Kidney epithelial cell (primary cell): ENCODE measurements at places on chromosomes 5 and 9.

- no peak for DNase-seq
These were observed 15.1 kb upstream of the CCL28 start for GRCh38 chr5:43427306-43427705.

DNA sequence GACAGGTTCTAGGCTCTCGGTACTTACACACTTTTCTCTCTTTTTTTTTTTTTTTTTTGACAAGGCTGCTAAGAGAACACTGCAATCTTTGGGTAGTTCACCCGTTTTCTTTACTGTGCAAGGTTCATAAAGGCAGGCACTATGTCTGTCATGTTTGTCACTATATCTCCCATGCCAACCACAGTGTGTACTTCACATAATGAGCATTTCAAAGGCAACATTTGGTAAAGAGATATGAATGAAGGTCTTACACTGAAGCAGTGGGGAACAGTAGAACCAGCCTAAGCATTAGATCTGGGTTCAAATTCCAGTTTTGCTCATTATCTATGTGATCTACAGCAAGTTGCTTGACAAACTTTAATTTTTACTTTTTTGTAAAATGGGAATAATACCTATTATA lies 1.5 kb upstream of the HMGCR start:
- DNase-seq = no peak

DNA sequence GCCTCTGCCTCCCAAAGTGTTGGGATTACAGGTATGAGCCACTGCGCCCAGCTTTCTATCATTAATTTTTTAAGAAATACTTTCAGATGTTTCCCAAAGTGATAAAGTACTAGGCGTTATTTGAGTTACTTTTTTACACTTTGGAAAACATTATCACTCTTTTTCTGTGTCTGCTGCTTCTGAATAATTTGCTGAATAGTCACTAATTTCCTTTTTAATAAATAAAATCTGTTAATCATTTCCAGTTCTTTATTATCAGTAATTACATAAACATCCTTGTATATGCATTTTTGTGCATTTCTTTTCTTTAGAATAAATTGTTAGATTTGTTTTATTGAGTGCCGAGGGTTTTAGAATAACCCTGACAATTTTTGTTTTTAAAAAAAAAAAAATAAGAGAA lies 48.6 kb downstream of the UHRF2 start:
- DNase-seq = no peak

DNA sequence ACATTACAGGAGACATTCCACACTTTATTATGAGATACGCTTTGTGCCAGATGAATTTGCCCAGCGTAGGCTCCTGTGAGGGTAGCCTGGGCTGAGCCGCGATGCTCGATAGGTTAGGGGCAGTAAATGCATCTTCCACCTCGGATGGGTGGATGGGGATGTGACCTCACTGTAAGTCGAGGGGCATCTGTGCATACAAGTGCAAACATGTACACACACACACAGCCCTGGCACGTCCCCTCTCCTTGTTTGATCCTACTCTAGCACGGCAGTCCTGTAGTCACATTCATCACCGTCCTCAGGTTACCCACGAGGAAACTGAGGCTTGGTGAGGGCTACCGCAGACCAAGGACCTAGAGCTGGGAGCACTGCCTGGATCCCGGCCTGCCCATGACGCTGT lies 166.8 kb downstream of the COL23A1 start:
- DNase-seq = no peak

- no peak for DNase-seq
These were observed 37.1 kb upstream of the RAPGEF6 start for GRCh38 chr5:131671994-131672655.

DNA sequence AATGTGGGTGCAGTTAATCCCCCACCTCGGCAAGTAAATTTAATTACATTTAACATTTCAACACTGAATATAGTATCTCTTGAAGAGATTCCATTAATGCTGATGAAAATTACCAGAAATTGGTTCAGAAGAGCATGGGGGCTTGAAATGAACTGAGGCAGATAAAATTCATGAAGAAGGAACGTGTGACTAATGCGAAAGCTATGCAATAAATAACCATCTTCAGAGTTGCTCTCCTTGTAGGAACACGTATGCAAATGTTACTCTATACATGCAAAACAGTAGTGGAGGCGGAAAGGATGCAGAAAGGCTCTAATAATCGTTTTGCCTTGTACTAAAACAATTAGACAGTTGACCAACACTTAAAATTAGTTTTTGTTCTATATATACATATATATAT lies 320.2 kb downstream of the CTNND2 start:
- DNase-seq = no peak

DNA sequence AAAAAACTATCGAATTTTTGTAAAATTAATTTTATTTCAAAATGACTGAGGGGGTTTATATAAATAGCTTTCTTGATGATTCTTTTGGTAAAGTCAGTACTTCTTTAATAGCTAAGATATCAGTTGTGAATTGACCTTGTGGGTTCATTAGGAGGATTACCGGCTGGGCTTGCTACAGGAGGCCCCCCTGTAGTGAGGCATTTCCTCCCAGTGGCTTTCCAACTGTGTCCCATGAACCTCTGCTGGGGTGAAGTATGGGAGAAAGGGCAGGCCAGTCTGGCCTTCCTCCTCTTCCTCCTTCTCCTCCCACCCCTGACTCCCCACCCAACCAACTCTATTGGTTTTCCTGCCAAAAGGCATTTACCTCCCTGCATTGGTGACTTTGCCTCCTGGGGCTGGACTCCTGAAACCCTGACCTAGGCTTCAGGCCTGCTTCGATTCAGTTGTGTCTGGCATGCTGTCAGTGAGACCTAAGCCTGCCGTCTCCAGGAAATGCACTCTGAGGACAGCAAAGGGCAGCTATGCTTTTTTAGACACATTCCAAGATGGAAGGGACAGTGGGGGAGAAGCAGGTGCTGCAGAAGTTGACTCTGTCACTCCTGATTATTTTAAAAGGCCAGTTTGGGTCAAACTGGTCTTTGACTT lies 144.8 kb downstream of the HSPA4 start:
- no peak for DNase-seq
